ENCODE measurements at places on chromosomes 5 and 9.

DNA sequence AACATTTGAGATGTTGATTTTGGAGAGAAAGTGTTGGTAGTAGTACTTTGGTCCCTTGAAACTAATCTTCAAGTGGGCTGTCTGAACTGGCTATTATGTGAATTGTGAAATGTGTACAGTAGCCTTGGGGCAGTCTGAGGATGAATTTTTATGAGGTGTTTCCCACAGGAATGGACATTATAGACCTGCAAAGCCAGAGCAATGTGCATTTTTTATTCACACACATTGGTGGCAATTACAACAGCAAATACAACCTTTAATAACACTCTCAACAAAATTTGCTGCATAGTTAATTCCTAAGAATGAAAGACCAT is 147.0 kb downstream of the PAM start:
- no peak for DNase-seq

DNA sequence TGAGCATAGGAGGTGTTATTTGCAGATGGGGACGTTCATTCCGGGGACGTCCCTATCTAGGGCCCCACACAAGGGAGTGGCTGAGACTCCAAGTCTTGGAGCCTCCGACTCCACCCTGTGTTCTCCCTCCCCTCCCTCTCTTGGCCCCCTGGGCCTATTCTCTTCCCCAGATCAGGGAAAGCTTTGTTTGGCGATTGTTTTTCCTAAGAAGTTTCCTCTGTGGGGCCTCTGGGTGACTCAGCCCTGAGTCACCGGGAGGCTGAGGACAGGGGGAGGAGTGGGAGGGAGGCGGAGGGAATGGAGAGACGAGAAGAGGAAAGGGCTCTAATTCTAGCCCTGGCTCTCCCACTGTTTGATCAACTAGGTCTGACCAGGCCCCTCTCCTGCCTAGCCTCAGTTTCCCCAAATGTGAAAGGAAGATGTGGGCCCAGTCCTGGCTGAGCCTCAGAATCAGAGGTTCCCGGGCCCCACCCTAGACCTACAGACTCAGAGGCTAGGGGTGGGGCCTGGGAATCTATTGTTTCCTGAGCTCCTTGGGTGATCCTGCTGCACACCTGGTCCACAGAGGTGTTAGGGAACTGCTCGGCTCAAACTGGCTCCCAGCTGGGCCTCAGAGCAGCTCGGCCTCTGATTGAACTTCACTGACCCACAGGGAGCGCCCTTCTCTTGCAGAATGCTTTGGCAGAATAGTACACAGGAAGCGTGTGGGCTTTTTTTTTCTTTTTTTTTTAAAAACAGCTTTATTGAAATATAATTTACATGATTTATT is 19.2 kb downstream of the GSN start:
- DNase-seq = peak; percentile 91

DNA sequence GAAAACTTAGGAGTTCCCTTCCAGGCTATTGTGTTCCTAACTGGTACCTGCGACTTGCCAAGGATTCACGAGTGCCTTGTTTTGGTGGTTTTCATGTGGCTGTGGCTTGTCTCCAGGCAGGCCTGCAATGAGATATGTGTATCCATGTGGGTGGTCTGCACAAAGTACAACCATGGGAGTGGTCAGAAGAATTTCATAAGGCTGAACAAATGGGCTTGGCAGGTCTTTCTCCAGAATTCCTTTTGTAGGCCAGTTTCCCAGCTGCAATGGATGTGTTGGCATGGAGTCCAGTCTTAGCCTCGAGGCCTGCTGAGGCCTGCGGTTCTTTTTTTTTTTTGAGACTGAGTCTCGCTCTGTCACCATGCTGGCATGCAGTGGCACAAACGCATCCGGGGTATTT is 28.8 kb upstream of the MELK start:
- DNase-seq = peak; percentile 92

DNA sequence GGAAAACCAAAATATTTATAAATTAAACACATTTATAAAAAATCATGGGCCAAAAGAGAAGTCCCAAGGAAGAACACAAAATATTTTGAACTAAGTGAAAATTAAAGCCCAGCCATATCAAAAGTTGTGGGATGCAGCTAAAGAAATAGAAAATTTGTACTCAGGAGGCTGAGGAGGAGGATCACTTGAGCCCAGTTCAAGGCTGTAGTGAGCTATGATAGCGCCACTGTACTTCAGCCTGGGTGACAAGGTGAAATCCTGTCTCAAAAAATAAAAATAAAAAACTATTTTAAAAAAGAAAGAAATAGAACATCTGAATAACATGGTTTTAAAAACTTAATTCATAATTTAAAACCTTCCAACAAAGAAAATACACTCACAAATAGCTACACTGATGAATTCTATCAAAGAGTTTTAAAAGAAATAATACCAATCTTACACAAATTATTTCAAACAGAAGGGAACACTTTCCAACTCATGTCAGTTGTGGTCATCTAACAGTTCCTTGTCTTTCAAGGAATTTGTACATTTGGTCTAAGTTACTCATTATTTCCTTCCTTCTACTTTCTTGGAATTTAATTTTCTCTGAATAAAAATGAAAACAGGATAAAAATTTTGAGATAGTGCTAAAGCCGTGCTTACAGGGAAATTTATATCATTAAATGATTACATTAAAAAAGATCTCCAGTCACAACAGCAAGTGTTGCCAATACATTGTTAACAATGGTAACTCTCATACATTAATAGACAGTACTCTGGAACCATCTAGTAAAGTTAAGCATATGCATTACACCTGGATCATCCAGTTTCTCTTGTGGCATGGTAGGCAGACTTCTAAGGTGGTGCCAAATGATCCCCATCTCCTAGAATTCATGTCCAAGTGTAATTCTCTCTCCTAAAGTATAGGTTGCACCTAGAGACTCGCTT is 17.8 kb downstream of the PTBP3 start:
- DNase-seq = no peak

DNA sequence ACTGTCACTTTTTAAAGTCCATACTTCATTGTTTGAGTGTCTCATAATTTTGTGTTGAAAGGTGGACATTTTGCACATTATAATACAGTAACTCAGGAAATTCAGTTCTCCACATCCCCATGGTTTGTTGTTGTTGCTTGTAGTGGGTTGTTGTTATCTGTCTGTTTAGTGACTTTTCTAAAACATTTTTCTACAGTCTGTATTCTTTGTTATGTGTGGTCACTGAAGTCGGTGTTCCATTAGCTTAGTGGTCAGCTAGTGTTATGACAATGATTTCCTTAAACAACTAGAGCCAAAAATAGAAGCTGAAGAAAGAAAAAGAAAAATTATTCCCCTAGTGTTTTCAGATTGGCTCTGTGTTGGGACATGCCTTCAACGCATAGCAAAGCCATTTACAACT is 5.6 kb upstream of the IL33 start:
- DNase-seq = no peak

GRCh38 chr9:20620650-20621470 is 1.4 kb downstream of the MLLT3 start:
- peak; percentile 45 for DNase-seq

GRCh38 chr5:83362526-83362925 is 109.0 kb upstream of the VCAN start:
- no peak for DNase-seq

DNA sequence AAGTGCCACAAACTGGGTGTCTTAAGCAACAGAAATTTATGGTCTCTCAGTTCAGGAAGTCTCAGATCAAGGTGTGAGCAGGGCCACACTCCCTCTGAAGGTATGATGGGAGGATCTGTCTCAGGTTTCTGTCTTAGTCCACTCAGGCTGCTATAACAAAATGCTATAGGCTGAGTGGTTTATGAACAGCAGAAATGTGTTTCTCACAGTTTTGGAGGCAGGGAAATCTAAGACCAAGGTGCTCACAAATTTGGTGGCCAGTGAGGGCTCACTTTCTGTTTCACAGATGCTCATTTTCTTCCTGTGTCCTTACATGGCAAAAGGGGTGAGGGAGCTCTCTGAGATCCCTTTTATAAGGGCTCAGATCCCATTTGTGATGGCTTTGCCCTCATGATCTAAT is 281.4 kb downstream of the CWC27 start:
- no peak for DNase-seq

DNA sequence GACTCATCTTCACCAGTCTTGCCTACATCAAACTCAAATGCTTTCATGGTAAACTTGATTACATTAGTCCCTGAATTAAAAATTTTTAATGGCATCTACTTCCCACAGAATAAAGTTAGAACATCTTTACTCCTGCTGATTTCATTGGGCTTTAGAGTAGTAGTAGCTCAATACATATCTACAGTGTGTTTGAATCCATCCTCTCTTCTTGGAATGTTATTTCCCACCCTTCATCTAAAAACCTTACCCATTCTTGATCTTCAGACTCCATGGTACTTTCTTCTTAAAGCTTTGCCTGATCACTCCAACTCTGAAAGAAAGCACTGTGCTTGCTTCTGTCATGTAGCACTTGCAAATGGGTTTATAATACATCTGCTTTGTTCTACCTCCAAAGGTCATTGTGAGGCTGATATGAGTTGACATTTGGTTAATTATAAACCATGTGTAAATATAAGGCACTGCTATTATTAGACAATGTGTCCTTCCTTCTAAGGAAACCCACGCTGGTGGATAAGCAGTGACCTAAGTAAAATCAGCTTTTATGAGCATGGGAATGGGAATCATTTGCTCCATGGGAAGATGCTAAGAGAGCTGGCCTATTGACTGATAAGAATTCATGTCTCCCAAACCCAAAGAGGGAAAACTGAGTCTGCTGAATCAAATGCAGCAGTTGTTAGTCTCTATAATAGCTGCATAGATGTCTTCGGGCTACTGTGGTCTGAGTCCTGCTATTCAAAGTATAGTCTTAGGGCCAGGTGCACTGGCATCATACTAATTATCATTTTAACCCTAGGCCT is 7.5 kb upstream of the PRLR start:
- DNase-seq = no peak

DNA sequence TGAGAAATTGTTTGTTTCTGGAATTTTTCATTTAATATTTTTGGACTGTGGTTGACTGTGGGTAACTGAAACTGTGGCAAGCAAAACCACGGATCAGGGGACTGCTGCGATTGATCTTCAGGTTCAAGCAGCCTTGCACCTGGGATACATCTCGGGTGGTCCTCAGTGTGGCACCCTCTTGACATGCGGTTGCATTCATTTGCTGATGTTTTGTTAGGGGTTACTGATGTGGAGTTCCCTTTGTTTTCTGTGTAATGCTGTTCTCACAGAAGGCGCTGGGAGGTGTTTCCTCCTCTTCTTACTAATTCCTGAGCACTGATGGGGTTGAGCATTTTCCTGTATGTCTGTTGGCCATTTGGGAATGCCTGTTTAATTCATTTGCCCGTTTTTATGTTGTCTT is 60.4 kb downstream of the EHMT1 start:
- DNase-seq = no peak

DNA sequence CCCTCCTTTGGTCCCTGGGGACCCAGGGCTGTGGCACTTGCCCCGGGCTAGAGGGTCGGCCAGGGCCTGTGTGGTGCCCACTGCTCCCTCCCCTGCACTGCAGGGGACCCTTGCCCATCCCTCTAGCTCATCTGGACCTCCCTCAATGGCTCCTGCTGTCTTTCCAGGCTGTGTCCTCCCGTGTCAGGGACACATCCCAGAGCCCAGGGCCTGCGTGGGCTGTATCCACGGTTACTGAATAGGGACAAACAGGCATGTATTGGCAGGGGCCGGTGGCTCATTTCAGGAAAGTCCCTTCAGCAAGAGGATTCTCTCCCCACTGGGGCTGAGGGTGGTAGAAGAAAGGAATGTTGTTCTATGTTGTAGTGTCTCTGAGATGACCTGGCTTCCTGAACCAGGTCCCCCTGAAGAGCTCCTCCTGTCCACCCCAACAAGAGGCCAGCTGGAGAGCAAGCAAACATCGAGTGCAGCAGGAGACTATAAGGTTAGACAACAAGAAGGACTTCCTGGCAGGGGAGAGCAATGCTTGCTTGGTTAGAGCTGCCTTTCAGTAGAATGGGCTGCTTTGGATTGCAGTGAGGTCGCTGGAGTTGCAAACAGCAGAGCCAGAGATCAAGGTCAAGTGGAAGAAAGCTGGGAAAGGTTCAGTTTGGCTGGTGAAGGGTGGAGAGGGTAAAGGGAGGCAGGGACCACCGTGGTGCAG is 1.0 kb upstream of the CRB2 start:
- no peak for DNase-seq

- peak; percentile 88 for DNase-seq
Measured at GRCh38 chr9:21789541-21790037, 12.8 kb upstream of the MTAP start.

DNA sequence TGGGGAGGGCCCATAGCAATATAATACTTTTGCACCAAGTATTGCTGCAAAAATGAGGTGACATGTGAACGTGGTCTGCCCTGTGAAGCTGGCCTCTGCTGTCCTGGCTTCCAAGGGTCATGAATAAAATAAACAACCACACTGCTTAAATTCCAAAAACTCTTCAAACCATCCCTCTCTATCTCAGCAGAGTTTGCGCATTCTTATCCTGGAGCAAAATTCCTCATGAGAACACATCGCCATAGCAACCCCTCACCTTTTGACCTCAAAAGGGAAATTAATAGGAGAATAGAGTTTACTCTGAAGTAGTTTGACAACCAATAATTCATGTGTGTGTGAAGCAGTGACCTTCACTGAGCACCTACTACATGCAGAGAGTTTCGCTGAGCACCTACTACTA is 342.9 kb downstream of the SPOCK1 start:
- peak; percentile 43 for DNase-seq

DNA sequence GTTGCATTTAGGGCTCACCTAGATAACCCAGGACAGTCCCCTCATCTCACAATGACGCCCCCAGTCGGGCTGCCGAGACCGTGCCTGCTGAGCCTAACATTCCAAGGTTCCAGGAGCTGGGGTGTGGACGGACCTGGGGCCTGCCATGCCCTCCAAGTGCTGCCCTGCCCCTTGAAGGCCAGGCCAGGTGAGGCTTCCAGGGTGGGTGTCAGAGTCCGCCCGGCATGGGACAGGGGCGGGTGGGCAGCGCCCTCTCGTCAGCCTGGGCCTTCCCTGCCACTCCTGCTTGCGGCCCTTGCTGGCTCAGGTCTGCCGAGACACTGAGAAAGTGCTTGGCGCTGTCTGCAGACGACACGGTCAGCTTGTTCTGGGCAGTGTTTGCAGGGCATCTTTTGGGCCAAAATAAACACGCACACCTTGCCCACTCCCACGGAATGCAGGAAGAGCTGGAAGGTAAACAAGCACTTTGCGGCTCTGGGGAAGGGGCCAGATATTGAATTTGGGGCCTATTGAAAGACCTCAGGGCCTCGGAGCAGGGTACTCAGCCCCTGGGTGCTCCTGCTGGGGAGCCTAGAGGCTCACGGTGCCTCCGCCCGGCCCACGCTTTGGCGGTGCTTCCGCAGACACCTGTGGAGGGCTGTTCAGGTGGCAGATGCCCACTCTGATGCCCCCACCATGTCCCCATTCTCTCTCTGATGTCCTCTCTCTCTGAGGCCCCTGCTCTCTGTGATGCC is 4.2 kb upstream of the SCGB3A1 start:
- DNase-seq = no peak

- DNase-seq = no peak
Measured at GRCh38 chr5:68028131-68028727, 187.3 kb upstream of the PIK3R1 start.

- no peak for DNase-seq
Measured at GRCh38 chr5:139837711-139838380, 42.2 kb downstream of the PSD2 start.

- DNase-seq = no peak
Measured at GRCh38 chr5:142211918-142212317, 103.3 kb downstream of the NDFIP1 start.

GRCh38 chr5:176541338-176542134 is 4.3 kb upstream of the RNF44 start:
- DNase-seq = no peak

- DNase-seq = peak; percentile 81
Measured at GRCh38 chr9:121285835-121286687, 18.1 kb downstream of the GSN start.
